ENCODE measurements at places on chromosomes 2 and 18.

DNA sequence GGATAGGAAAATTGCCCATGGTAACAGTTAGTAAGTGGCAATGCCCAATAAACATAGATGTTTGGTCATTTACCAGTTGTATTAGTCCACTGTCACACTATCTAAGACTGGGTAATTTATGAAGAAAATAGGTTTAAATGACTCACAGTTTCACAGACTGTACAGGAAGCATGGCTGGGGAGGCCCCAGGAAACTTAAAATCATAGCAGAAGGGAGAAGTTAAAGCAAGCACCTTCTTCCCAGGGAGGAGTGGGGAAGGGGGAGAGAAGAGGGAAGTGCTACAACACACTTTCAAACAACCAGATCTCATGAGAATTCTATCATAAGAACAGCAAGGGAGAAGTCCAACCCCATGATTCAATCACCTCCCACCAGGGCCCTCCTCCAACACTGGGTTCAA lies 23.4 kb downstream of the NR4A2 start:
- DNase-seq: no peak

- DNase-seq: no peak
Measured at GRCh38 chr18:75139226-75139911, 69.6 kb downstream of the PTGR3 start.

GRCh38 chr2:241565411-241565810 lies 6.9 kb downstream of the BOK start:
- no peak for DNase-seq

- no peak for DNase-seq
Measured at GRCh38 chr2:241849616-241850543, 8.8 kb downstream of the PDCD1 start.

DNA sequence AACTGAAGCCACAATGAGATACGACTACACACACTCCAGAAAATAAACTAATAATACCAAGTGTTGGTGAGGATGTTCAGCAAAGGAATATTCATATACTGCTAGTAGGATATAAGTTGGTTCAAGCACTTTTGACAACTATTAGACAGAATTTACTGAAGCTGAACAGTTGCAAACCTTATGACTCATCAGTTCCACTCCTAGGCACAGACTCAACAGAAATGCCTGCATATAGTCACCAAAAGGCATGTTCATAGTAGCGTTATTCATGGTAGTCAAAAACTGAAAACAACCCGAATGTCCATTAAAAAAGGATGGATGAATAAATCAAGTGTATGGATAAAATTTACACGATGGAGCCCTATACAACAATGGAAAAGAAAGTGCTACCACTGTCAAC lies 232.0 kb downstream of the ANAPC1 start:
- no peak for DNase-seq

GRCh38 chr18:49685231-49685942 lies 123.5 kb downstream of the LIPG start:
- no peak for DNase-seq

DNA sequence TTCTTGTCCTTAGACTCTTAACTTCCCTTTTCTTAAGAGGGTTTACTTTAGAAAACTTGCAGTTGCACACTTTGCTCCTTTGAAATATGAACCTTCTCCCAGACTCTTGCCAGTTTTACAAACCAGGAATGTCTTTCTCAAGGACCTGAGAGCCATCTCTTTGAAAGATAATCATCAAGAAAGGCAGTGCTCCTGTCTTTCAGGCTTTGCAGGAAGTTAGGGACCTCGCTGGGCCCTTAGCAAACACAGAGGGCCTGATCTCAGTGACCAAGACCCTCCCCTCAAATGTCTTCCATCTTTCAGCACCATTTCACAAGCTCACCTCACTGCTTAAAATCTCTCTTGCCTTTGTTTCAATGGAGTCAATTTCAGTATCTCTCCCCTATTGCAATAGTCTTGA lies 32.0 kb upstream of the NYAP2 start:
- DNase-seq: no peak

DNA sequence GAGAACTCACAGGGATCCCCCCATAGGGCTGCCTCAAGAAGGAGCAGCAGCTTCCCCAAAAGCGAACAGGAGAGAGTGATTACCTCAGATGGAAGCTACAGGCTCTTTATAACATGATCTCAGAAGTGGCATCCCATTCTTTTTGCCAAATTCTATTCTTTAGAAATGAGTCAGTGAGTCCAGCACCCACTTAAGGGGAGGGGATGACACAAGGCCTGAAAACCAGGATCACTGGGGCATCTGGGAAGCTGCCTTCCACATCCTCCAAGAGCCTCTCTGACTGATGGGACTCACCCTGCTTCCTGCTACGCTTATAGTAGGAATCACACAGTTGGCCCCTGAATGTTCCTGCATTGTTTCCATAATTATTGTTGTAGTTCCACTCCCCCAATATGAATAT lies 96.5 kb downstream of the MAPK4 start:
- no peak for DNase-seq

DNA sequence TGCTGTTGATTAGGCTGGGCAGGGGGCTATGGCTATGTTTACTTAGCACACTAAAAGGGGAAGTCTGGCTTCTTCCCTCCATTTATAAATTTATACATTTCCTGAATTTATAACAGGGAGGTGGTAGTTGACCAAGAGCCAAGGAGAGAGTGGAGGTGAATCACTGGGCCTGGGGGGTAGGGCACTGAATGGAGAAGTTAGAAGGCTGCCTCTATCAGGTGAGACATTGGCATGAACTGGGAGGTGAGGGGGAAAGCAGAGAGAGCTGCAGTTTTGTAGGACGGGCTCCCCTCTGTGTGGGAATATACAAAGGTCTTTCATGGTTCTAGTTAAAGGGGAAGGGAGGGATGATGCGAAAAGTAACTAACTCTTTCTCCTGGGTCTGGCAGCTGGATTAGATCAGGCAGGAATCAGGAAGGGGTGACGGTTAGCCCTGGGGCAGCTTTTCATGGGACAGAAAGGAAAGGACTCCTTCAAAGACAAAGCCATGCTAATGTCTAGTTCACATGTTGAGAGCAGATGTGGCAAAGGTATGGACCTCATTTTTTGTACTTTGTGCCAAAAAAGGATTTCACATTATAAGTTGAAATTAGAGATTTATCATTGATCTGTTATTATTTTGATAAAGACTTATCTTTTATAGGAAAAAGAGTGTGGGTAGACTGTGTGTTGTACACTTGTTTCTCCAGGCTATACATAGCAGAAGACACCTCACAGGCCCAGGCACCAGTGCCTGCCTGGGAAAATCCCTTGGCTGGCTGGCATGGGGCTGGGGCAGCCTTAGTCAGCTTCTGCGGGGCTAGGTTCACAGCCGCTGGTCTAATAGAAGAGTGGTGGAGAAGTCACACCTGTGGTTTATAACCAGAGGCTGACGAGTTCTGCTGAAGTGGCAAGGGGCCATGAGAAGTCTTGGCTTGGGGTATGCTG lies 158.7 kb downstream of the CLIP4 start:
- no peak for DNase-seq

DNA sequence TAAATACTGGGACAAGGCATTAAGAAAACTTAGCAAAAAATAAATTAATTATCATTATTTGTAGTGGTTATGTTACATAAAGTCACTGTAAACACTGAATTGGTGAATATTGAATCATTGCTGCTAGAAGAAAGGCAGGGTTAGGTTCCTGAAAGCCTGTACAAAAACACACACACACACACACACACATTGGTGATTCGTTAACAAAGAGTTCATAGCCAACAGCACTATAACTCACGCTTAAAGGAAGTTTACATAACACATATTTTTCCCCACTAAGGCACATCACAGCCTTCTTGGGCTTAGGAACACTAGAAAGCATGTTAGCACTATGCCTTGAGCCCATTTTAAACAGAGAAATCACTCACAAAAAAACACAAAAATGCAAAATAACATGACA lies 690.0 kb upstream of the PIK3C3 start:
- peak; percentile 18 for DNase-seq

DNA sequence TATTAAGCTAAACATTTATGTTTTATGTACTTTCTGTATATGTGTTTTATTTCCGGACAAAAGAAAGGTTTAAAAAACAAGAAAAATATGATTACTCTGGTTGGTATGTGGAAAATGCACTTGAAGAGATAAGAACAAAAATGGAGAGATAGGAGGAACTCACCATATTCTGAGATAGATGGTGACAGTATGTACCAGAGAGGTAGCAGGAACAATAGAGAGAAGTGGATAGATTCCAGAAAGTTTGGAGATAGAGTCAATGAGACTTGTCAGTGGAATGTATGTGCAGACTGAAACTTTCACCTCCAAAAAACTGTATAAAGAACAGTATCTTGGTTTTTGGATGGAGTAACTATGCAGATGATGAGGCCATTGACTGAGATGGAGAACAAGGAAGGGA lies 105.6 kb upstream of the FSHR start:
- no peak for DNase-seq

DNA sequence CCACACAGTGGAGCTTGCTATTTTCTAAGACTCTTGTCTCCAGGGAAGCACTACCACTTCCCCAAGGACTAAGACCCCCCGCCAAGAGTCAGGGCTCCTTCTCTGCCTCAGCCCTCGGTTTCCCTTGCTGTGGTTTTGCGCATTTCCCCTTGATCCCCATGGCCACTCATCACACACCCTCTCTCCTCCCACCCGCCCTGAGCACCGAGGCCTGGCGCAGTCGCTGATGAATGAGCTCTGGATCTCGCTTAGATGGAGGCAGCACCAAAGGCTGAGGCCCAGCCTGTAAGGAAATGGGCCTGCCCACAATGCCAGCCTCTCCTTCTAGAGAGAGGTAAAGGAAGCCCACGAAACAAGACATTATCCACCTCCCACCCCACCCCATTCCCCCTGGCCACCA lies 96.9 kb downstream of the TNS1 start:
- no peak for DNase-seq

- DNase-seq: no peak
Measured at GRCh38 chr2:106140913-106141312, 53.2 kb downstream of the UXS1 start.

- DNase-seq: no peak
Measured at GRCh38 chr2:26619521-26619951, 21.6 kb downstream of the CIB4 start.

- no peak for DNase-seq
Measured at GRCh38 chr2:105329561-105330495, at the start of gene TGFBRAP1. Gene TGFBRAP1, minus strand, starts transcription at chr2:105329735. Its CDS starts 21,434 bp downstream, at chr2:105308301.

DNA sequence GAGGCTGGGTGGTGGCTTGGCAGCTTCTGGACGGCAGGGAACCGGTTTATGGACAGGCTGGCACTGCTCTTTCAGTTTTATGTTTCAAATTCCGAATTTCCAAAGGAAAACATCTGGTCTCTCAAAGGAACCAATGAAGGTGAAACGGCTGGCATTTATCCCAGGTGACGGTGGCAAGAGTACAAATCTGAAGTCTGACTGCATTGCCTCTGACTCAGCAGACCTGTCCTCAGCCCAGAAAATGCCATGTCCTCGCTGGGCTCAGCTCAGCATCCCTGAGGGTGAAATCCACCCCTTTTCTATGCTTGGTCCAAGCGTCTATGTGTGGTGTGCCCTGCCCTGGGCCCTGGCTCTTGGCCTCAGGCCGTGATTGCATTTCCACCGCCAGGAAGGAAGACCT lies 38.1 kb downstream of the NAPG start:
- DNase-seq: no peak

DNA sequence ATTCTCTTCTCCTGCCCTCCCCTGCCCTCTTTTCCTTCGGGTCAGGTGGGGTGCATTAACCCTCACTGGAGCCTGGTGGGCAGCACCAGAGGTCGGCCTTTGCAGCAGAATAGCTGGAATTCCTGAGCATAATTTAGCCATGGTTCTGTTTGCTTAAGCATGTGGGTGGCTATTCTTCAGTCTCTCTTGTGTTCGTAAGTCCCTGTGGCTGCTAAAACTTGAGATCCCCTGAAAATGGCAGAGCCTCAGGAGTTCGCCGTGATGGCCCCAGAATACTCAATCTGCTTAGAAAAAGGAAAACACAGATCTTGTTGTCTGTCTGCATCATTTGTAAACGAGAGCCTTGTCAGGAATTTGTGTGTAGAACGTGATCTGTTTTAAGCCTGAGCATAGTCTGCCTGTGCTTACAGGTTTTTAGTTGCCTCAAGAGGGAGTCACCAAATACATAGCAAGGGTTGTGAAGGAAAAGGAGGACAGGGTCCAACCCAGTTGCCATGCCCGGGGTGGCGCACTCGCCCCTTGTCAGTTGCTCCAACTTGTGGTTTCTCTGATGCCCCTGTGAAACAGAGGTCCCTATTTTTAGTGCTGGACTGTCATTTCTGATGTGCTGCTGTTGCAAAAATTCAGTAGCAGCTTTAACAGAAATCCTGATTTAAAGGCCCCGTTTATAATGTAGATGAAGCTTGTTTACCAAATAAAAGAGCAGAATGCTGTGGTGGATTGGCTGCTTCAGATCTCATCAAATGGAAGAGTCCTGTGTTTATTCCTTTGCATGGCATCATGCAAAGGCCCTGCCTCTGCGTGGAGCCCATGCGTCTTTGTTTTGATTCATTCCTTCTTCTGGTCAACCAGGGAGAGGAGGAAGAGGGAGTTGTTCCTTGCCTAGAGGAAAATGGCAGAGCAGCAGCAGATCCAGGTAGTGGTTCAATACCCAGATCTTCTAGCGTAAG lies 74.8 kb downstream of the WDSUB1 start:
- DNase-seq: no peak

DNA sequence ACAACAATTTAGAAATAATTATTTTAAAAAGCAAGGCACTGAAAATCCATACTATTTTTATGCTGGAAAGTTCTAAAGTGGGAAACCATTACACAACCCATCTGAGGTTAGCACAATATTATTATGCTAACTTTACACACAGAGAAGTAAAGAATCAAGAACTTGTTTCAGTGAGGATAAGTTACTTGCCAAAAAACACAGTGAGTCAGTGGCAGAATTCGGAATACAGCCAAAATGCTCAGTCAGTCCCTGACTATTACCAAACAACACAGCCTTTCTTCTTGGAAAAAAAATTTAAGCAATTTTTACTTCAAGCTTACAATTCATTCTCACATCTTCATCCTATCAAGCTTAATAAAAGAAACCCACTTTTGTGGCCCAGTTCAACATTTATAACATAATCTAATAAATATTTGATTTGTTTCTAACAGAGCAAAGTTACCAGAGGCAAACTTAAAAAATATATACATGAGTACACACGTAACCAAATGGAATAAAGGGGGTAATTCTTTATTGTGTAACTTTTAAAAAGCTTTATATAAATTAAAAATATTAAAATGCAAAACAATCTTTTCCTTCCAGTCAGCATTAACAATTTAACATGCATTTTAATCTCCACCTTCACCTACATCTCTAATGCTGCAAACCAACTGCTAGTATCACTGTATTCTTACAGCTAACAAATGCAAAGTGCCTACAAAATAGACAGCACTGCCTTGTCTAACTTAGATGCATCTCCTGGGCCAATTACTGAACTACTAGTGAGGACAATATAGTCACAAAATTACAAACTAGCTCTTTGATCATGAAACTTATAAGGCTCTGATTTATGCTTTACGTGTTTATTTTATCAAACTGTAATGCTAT lies 55.2 kb downstream of the CCDC88A start:
- peak; percentile 86 for DNase-seq

- DNase-seq: no peak
Measured at GRCh38 chr18:50880119-50880465, 1.2 kb downstream of the ME2 start.

GRCh38 chr2:24830351-24830750 lies 37.1 kb downstream of the CENPO start:
- DNase-seq: no peak

- no peak for DNase-seq
Measured at GRCh38 chr2:173898996-173899395, 66.2 kb downstream of the SP3 start.
